SJCRH30 (cell line): ENCODE measurements at places on chromosomes 1 and 21. TPM values are rescaled to one million over a fixed set of nuclear protein-coding genes. Genes with fewer than 3 reads are reported as not detected.

SYCP1 gene
- total RNA-seq = not detected in 2 replicates

KRTCAP2 gene
- 84.2 and 90.9 TPM in 2 replicates for total RNA-seq

DNA sequence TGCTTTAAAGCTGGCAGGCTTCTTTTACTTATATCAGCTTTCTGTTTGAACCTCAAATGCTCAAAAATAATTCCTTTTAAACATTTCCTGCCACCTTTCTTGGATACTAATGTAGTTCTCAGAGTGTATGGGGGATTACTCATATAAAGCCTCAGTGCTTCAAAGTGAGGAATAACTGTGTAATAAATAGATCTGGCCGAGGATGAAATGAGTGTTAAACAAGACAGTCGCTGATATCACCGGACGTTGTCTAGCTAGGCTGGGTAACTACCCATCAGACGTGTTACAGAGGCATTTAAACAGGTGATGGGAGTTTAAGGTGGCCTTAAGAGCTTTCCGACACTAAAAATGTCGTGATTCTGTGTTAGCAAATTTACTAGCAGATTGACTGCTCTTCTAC is 53.1 kb downstream of the VANGL2 start:
- H3K4me3 ChIP-seq = no peak overlapping the region
- H3K27ac ChIP-seq = no peak overlapping the region
- H3K27me3 ChIP-seq = 0 out of 2 replicates have a peak, but pooled peaks cover 2% of the 10 kb centered on the region
- DNase-seq = no peak

DNA sequence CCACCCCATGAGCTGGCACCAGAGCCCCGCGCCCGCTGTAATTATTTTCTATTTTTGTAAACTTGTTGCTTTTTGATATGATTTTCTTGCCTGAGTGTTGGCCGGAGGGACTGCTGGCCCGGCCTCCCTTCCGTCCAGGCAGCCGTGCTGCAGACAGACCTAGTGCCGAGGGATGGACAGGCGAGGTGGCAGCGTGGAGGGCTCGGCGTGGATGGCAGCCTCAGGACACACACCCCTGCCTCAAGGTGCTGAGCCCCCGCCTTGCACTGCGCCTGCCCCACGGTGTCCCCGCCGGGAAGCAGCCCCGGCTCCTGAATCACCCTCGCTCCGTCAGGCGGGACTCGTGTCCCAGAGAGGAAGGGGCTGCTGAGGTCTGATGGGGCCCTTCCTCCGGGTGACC is 19.1 kb downstream of the RNF223 start:
- H3K27me3 ChIP-seq = peaks cover 20% of the 10 kb centered on the region
- no peaks in the 10 kb centered on the region for H3K36me3 ChIP-seq
- no peak overlapping the region for H3K4me3 ChIP-seq

DNA sequence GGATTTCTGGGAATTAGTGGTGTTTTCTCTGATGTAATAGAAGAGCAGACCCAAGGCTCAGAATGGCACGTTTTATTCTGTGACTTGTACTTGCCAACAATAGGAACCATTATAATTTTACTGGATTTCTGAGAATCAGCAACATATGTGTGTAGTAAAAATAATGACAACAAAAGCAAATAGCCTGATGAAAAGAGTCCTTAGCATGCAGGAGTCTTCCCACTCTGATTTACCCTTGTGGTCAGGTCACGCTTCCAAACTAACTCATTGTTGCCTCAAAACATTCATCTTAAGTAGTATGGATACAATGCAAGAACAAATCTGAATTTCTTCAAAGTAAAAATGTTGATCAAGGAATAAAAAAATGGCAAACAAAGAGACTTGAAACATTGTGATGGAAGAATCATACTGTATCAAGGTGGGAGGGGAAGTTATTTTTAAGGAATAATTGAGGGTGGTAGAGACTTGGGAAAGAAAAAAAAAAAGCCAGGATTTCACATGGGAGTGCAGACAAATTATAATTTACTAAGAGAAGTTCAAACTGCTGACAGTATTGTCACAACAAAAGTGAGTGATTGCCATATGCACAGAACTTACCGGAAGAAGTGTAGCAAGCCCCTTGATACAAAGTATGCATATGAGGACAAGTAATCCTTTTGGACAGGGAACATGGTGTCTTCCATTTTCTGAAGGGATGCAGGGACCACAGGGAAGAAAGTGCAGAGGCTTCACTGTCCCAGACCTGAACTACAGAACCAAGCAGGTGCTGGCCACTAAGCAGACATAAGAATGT is 31.2 kb upstream of the RGL1 start:
- DNase-seq = no peak
- no peak overlapping the region for H3K4me3 ChIP-seq
- H3K27me3 ChIP-seq = no peaks in the 10 kb centered on the region
- H3K27ac ChIP-seq = no peak overlapping the region
- no peaks in the 10 kb centered on the region for H3K4me1 ChIP-seq
- no peaks in the 10 kb centered on the region for H3K36me3 ChIP-seq

DNA sequence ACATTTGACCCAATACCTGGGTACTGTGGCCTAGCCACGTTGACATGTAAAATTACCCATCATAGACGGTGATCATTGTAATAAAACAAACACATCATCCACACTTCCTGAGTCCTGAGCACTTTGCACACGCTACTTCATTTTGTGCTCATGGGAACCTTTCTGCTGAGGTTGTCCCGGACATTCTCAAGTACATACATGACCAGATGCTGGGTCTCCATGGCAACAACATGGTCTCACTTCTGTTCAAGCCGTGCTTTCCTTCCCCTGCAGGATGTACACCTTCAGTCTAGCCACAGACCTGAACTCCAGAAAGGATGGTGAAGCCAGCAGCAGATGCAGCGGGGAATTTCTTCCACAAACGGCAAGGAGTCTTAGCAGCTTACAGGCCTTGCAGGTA is 22.7 kb downstream of the UBASH3A start:
- H3K4me3 ChIP-seq = no peak overlapping the region
- no peaks in the 10 kb centered on the region for H3K4me1 ChIP-seq
- H3K27ac ChIP-seq = no peak overlapping the region
- no peaks in the 10 kb centered on the region for H3K36me3 ChIP-seq
- no peak for DNase-seq
- no peaks in the 10 kb centered on the region for H3K27me3 ChIP-seq

- H3K4me3 ChIP-seq = no peak overlapping the region
- no peaks in the 10 kb centered on the region for H3K36me3 ChIP-seq
- H3K4me1 ChIP-seq = no peaks in the 10 kb centered on the region
- DNase-seq = no peak
- H3K27ac ChIP-seq = no peak overlapping the region
Observed at GRCh38 chr1:53641481-53642214, 97.3 kb downstream of the GLIS1 start.

DNA sequence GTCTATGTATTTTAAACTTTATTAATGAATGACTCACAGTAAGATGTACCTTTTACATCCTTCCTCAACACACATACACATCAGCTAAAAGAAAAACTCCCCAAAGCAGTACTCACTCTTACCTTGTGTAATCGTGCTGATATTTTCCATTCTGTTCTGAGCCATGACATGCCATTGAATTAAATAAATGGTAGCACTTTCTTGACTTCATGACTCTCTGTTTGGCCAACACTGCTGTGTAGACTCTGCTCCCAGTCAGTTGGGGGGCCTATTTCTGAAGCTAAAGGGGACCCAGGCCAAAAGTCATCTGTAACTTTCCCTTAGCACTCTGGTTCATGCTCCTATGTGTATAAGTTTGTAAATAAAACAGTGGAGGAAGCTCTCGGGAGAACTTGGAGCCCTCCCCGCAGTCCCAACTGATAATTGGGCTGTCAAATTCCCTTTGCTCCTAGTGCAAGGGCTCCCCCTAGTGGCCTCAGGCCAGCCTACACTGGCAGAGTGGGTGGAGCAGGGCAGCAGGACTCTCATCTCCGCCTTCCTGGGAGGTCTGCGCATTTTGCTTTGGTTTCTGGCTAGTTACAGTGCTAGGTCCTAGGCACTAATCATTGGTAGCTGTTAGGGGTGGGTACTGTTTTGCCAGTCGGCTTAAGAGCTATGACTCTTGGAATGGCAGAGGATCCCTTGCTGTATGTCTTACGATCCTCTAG is 1.7 kb upstream of the FYB2 start:
- no peak overlapping the region for H3K4me3 ChIP-seq
- no peaks in the 10 kb centered on the region for H3K36me3 ChIP-seq
- peak; percentile 72 for DNase-seq
- H3K27me3 ChIP-seq = peaks cover 6% of the 10 kb centered on the region; the same call in 1 of the 2 replicates

IRF6 gene
- not detected in 2 replicates for total RNA-seq

- no peak for DNase-seq
- no peak overlapping the region for H3K27ac ChIP-seq
- H3K4me1 ChIP-seq = no peaks in the 10 kb centered on the region
Observed at GRCh38 chr1:185360714-185361113, 43.7 kb upstream of the IVNS1ABP start.

- no peak overlapping the region for H3K27ac ChIP-seq
- peak; percentile 61 for DNase-seq
- no peaks in the 10 kb centered on the region for H3K27me3 ChIP-seq
- H3K4me1 ChIP-seq = no peaks in the 10 kb centered on the region
- no peak overlapping the region for H3K4me3 ChIP-seq
- H3K36me3 ChIP-seq = no peaks in the 10 kb centered on the region
Observed at GRCh38 chr1:169928438-169929209, 34.9 kb upstream of the SCYL3 start.

GRCh38 chr1:35570589-35571137 is 2.5 kb upstream of the TFAP2E start:
- H3K27ac ChIP-seq = peak overlapping the region; percentile 10
- peak; percentile 64 for DNase-seq
- H3K27me3 ChIP-seq = no peaks in the 10 kb centered on the region
- H3K36me3 ChIP-seq = peaks cover 2% of the 10 kb centered on the region
- H3K4me3 ChIP-seq = no peak overlapping the region
- peaks cover 32% of the 10 kb centered on the region for H3K4me1 ChIP-seq

DNA sequence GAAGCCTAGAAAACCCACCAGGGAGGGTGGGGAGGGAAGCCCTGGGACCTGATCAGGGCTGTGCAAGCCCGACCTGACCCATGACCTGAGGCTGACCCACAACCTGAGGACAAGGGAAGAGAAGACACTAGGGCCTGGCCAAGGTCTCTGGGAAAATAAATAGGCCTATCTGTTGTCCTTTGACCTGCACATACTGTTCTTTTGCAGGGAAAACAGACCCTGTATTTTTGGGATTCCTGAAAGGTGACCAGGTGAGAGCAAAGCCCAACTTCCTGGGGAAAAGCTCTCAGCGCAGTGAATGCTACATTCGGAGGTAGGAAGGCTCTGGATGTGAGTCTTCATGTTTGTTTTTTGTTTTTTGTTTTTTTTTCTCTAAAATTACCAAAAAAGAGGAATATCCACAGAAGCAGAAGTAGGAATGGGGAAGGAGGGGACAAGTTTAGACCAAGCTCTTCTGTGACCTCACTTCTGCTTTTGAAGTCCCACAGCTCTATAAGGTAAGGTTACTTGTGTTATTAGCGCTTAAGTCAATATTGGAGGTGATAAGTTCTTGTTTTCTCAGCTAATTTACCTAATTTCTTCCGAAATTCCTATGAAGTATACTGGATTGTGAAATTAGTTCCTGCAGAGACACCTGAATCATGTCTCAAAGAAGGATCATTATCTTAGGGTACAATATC is 26.2 kb upstream of the LYST start:
- no peak overlapping the region for H3K4me3 ChIP-seq
- DNase-seq = no peak
- no peak overlapping the region for H3K27ac ChIP-seq
- no peaks in the 10 kb centered on the region for H3K36me3 ChIP-seq
- H3K4me1 ChIP-seq = no peaks in the 10 kb centered on the region

DNA sequence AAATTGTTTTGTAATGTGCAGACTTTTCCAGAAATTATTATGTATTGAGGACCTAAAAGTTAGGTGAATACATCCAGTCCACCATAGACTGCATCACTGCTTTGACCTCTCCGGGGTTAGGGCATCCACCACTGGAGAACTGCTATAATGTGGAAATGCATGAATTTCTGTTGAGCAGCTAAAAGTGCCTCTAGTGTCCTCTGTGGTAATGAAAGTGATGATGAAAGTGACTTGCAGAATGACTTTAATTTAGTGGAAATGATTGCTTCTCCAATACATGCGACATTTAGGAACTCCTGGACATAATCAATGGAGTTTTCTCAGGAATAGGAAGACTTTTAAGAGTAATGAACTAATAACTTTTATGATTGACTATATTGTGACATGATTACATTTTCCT is 170.8 kb downstream of the LBR start:
- no peak for DNase-seq
- no peaks in the 10 kb centered on the region for H3K4me1 ChIP-seq
- no peak overlapping the region for H3K4me3 ChIP-seq
- H3K27me3 ChIP-seq = no peaks in the 10 kb centered on the region
- H3K27ac ChIP-seq = no peak overlapping the region

DNAJC6 gene
- total RNA-seq = 0.02 and 0.35 TPM in 2 replicates

DNA sequence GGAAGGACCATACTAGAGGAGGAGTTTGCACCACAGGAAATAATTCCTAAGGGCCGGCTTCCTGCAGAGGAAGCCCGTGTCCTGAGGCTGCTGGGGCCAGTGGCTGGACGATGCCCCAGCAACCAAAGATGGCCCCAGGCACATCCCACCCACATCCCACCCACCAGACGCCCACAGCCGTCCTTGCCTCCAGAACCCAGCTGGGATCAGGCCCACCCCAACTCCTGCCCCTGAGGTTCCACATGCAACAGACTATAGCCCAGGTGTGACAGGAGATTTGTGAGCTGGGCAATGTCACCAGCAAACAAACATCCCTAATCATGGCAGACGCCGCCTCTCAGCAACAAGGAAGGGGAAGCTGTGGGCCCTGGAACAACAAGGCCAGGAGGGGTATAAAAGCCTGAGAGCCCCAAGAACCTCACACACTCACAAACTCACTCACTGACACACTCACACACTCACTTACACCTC is at the start of gene KRTAP10-9:
Gene KRTAP10-9, plus strand, starts transcription at position 421 of the 471 bp plus-strand sequence. CDS start 79 bp downstream, outside the sequence.
- H3K27ac ChIP-seq = no peak within 1 kb of the TSS
- no peaks in the 10 kb centered on the region for H3K36me3 ChIP-seq
- H3K4me1 ChIP-seq = no peaks in the 10 kb centered on the region
- no peaks in the 10 kb centered on the region for H3K27me3 ChIP-seq

- H3K4me3 ChIP-seq = no peak overlapping the region
- no peaks in the 10 kb centered on the region for H3K27me3 ChIP-seq
- no peaks in the 10 kb centered on the region for H3K36me3 ChIP-seq
- no peak for DNase-seq
- H3K4me1 ChIP-seq = no peaks in the 10 kb centered on the region
Observed at GRCh38 chr1:167669209-167670124, 39.4 kb downstream of the RCSD1 start.

AKR7A3 gene
- 0.06 and 0.25 TPM in 2 replicates for total RNA-seq

DNA sequence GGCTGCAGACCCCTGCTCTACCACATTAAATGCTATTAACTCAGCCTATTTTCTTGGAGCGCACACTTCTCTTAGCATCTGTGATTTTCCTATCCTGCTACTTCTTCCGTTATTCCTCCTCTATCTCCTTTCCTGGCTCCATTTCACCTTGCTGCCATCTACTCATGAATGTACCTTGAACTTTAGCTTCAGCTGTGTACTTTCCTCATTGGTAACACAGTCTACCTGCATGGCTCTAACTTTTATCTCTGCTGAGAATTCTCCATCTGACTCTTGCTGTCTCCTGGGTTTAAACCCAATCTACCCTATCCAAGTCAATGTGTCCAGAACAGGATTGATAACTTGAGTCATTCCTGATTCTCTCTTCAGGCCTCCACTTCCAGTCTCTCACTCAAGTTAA is 67.6 kb upstream of the MCOLN3 start:
- no peak for DNase-seq
- H3K27me3 ChIP-seq = no peaks in the 10 kb centered on the region
- no peak overlapping the region for H3K4me3 ChIP-seq
- no peak overlapping the region for H3K27ac ChIP-seq
- no peaks in the 10 kb centered on the region for H3K36me3 ChIP-seq
